ENCODE measurements at places on chromosomes 1 and 21.

GRCh38 chr1:40978886-40979240 is 633 bp upstream of the CTPS1 start:
- DNase-seq: no peak

DNA sequence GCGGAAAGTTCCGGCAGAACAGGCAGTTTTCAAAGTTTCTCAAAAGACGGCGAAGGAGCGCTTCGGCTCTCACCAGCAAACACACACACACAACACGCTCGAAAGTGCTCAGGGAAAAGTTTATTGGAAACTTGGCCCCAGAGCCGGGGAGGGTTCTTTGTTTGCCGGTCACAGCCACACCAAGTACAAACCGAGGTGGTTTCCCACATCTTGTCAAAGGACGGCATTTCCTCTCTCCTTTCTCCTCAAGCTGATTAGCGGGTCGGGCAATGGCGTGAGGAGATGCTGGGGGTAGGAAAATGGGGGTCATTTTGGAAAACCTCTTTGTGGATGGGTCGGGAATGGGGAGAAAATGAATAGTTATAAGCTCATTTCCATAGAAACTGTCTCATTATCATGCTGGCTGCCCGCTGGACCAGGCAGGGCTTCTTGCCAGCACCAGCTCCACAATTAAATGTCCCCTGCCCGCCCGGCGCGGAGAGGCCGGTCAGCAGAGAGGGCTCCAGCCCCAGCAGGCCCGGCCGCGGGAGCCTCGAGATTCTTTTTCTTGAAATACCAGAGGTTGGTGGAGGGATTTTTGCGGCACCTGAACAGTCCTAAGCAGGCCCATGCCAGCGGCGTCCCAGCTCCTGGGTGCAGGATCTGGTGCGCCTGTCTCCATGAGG is 92.3 kb downstream of the PRDM16 start:
- no peak for DNase-seq

DNA sequence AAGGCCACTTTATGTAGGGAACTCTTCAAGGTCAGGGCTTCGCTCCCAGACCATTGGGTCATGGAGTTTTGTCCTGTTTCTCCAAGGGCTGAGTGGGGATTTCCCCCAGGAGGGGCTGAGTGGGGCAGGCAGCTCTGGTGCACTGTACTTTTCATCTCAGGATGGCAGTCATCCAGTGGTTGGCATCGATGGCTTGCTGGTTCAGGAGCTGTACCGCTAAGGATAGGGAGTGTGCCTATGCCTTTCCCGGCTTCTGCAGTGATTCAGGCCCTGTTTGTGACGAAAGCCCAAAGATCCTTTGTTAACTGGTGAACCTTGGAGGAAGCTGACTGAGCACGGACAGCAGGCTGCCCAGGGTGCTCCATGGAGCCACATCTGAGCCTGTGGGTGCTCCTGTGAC is 100.1 kb upstream of the GADD45A start:
- no peak for DNase-seq

DNA sequence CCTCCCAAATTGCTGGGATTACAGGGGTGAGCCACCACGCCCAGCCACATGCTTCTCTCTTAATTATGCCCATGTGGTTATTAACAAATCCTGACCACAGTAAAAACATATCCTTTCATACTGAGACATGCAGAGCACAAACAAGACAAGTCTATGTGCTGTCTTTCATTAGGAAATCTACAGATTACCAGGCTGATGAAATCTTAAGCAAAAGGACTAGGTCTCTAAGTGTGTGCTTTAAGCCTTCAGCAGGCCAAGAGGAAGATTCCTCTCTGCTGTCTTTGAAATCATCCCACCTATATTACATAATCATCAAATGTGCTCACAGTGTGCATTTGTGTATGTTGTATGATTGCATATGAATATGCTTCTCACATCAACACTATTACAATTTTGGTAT is 419.3 kb downstream of the KCTD3 start:
- no peak for DNase-seq

DNA sequence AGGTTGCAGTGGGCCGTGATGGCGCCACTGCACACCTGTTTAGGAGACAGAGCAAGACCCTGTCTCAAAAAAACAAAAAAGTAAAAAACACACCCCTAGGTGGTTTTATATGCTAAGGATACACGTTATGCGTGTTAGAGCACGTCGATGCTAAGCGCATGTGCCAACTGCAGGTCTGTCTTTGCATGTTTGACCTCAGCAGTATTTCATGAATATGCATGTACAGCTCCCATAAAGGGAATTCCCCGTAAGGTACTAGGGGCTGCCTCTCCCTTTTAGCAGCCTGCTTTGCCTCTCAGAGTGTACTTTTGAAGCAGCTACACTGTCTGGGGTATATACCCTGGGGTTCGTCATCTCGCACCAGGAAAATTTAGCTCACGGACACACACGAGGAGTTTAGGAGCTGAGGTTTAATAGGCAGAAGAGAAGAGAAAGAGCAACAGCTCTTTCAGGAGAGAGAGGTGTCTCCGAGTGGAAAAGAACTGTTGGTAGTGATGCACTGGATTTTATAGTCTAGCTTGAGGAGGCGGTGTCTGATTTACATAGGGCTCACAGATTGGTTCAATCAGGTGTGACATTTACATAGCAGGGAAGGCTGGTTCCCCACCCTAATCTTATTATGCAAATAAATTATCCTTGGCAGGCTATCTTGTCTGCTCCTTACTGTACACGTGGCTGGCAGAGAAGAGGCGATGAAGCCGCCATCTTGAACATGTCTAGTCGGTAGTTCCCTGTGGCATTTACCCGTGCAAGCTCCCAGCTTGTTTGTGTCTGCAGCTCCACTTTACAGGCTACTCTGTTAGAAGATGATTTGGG is 4.2 kb upstream of the OTUD3 start:
- DNase-seq: no peak

DNA sequence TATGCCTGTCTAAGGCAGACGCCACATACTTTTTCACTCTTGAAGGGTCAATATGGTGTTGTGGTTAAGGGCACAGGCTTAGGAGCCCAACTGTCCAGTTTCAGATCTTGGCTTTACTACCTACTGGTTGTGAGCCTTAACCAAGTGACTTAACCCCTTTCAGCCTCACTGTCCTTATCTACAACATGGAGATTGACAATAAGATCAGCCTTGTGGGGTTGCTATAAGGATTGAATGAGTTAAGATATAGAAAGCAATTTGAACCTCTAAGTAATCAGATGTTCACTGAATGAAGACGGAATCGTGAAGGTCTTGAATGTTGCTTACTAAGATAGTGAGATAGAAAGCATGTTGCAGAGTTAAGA is 121.3 kb upstream of the JUN start:
- no peak for DNase-seq

- no peak for DNase-seq
Observed at GRCh38 chr1:56227886-56228285, 351.5 kb downstream of the PLPP3 start.

- no peak for DNase-seq
Observed at GRCh38 chr1:7785108-7785507, 1.0 kb downstream of the PER3 start.

GRCh38 chr21:44579833-44580144 is 615 bp downstream of the KRTAP10-5 start:
- no peak for DNase-seq

DNA sequence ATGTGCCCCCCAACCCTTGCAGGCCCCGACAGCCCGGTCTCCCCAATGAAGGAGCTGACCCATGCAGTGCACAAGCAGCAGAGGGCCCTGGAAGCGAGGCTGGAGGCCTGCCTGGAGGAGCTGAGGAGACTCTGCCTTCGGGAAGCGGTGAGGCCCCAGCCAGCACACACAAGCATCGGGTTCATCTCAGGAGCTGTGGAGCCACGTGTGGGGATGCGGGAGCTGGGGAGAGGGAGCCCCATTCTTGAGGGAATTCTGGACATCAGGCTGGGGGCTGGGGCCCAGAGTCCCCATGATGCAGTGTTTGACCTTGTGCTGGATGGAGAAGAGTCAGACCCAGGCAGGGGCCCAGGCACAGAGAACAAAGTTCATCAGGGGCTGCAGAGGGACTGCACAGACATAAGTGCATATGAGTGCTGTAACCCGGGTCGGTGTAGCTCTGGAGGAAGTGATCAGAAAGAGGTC is 4.8 kb downstream of the INAVA start:
- no peak for DNase-seq

DNA sequence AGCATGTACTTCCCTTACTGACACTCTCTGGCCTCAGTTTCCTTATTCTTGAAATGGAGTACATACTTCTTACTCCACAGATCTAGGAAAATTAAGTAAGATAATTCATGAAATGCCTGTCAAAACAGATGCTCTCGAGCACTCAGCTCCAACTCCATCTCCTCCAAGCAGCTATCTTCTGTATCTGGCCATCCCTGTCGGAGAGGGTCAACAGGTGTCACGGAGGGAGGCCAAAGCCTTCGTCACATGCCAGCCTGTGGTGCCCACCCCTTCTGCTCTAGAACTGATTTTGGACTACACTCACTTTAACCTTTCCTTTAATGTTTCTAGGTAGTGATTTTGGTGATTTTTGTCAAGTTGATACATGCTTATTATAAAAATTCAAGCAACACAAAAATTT is 18.8 kb upstream of the PKP1 start:
- no peak for DNase-seq

GRCh38 chr1:217048104-217048707 is 325.0 kb upstream of the ESRRG start:
- no peak for DNase-seq

Measured in naive B cell (primary cell).